Osteocyte (in vitro differentiated cells): ENCODE measurements at places on chromosomes 5 and 9. TPM values are rescaled to one million over a fixed set of nuclear protein-coding genes. Genes with fewer than 3 reads are reported as not detected.

DNA sequence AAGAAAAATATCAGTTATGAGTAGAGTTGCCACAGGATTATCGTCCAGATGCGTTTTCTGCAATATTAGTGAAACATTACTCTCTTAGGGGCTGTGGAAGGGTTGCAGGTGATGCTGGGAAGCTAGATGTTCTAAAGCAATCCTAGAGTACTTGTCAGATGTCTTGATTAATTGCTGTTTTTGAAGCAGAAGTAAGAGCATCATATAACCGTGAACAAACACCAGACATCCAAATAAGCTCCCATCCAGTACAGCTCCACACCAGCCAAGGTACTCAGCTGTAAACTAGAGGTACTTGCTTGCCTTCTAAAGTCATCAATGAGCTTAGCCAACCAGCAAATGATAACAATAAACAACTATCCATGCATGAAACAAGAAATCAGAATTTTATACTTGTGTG is 131.1 kb downstream of the ST8SIA4 start:
- no peak for DNase-seq

DNA sequence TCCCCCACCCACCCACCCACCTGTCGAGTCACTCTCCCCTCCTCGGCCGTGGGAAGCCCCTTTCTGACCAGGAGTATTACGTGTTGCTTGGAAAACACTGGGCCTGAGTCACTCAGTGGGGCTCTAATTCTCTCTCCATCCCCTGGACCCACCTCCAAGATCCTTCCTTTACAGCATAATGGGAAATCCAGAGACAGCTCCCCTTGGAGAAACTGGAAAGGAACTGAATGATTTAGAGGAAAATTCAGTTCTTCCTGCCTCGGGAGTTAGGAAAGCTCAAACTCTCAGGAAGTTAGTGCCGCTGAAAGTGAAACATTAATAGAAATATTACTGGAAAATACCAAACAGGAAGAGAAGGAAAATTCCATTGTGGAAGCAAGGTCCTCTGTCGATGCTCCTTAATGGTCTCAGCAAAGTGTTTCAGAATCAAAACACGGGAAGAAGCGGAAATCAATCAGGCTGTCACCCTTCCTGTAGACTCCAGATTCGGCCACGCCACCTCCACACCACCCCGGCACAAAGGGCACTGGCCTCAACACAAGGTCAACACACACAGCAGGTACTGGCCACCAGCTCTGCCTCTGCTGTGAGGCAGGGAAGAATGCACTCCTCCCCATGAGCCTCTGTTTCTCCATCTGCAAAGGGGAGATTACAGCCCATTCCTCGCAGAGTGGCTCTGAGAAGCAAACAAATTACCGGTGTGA is 9.6 kb downstream of the SHB start:
- DNase-seq, result no peak

DNA sequence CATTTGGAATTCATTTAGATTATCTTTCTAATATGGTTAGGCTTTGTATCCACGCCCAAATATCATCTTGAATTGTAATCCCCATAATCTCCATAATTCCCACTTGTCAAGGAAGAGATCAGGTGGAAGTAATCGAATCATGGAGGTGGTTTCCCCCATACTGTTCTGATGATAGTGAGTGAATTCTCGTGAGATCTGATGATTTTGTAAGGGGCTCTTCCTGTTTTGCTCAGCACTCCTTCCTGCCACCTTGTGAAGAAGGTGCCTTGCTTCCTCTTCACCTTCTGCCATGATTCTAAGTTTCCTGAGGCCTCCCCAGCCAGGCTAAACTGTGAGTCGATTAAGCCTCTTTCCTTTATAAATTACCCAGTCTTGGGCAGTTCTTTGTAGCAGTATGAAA is 527.5 kb upstream of the ARRDC3 start:
- DNase-seq, result no peak

DNA sequence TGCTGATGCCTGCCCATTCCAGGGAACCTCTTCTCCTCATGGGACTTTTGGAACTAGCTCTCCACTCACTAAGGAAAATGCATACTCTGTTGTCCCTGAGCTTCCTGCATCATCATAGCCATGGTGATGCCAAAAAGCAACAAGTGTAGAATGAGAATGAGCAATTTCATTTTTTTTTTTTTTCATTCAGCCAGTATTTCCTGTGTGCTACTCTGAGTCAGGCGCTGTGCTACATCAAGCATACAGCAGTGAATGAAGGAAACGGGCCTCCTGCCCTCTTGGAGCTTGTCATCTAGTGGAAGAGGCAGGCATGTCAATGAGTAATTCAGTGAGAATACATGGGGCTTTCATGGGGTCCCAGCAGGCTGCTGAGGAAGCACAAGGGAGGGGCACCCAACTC is 483.1 kb downstream of the BNC2 start:
- DNase-seq, result no peak

DNA sequence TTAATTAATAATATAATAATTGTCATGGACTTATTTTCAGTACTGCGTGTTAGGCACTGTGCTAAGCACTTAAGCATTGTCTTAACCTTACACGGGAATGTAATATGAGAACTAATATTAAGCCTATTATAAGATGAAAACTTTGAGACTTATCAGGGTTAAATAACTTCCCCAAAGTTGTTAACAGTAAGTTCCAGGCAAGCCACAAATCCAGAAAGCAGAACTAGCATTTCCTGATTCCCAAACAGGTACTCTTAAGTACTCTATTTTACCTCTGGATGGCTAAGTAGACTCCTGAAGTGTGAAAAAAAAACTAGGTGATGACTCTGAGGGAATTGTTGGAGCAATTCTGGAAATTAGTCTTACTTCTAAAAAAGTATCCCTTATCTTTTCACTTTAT is 23.8 kb downstream of the GABRG2 start:
- no peak for DNase-seq

DNA sequence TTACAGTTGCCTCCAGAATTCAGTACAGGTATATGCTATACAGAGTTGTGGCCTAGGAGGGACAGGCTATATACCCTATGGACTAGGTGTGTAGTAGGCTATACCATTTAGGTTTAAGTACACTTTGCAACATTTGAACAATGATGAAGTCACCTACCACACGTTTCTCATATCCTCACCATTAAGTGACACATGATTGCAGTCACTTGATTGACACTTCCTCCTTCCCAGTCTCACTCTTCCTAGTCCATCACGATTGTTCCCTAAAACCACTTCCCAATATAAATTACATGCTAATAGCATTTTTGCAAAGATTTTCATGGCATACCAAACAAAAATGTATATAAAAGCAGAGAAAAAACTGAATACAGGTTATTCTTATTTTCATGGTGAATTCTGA is 312.2 kb downstream of the EPB41L4A start:
- DNase-seq, result no peak

DNA sequence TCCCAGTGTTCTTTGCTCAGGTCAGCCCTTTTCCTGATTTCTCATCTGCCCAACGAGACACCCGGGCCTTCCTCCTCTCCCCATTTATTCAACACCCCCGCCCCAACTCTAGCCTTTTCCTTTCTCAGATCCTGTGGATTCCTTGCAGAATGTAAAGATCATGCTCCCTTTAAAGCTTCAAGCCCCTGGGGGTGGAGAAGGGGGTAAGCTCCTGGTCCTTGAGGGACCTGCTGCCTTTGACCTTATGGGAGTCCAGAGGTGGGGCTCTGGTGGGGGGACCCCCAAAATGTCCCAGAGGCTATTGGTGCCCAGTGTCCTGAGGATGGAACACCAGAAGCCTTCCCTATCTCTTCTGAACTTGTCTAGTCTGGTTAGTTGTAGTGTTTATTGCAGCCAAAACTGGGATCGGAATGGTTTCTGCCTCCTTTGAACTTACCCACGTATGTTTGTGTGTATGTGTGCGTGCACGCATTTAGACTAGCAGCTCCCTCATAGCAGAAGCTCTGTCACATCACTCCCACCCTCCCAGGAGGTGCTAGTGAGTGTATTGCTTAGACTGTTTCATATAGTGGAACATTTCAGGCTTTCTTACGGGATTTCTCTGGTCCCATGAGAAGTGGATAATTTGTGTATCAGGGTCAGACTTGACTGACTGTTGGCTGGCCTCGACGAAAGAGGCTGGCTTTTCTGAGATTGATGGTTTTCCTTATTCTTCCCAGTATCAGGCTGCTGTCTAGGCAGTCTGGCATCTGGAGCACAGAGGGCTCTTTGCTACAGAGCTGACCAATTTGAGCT is 1.1 kb downstream of the GALNT10 start:
- DNase-seq, result no peak

- no peak for DNase-seq
Measured at GRCh38 chr5:40601198-40601868, 78.4 kb upstream of the PTGER4 start.

DNA sequence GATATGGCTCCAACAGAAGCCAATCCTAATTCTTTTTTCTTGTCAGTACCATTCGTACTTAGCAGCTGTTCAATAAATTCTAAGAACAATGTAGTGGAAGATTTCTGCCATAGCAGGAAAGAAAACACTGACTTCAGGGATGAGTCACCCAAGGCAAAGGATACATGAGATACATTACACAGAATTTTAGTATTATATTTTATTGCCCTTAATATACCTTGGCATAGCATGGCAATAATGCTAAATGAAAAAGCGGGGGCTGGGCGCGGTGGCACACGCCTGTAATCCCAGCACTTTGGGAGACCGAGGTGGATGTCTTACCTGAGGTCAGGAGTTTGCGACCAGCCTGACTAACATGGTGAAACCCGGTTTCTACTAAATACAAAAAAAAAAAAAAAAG is 619.1 kb upstream of the DAB2 start:
- DNase-seq, result no peak

DNA sequence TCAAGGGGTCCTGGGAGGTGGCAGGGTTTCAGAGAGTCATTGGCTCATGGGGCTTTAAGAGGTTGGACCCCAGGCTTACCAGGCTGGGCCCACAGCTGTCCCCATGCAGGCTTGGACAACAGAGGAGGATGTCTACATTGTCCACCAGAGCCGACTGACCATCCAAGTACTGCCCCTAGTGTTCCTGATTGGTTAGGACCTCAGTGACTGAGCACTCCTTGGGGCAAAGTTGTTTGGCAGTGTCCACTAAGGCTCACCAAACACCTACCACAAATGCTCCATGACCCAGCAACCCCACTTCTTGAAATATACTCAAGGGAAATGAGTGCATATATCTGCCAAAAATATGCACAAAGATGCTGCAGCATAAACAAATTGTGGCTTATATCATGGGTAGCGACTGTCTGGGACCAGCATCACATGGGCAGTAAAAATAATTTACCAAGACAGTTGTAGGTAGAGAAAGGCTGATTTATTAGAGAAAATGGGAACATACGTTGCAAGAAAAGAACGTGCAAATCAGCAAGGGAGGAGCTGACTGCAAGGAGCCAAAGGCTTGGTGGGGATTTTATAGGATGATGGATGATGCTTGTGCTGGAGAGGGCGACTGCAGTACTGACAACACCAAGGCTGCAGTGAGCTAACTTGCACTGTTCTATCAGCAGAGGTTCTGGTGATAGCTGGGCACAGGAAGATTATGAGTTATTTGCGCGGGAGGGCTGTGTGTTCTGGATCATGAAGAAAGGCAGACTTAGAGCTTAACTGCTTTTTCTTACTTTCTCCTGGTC is 265.2 kb downstream of the GADD45G start:
- no peak for DNase-seq

GRCh38 chr9:13410566-13411031 is 131.1 kb upstream of the MPDZ start:
- no peak for DNase-seq

GRCh38 chr5:136066661-136067271 is 38.0 kb downstream of the TGFBI start:
- DNase-seq, result no peak

GRCh38 chr5:56279979-56280378 is 46.8 kb upstream of the ANKRD55 start:
- no peak for DNase-seq

- no peak for DNase-seq
Measured at GRCh38 chr5:173800340-173800739, 87.8 kb upstream of the CPEB4 start.

GRCh38 chr9:4086119-4087090 is 213.5 kb downstream of the GLIS3 start:
- DNase-seq, result no peak

GRCh38 chr5:124034083-124034700 is 522.2 kb downstream of the CSNK1G3 start:
- DNase-seq, result no peak

- DNase-seq, result no peak
Measured at GRCh38 chr5:106172681-106173532, 1497.8 kb downstream of the EFNA5 start.

DNA sequence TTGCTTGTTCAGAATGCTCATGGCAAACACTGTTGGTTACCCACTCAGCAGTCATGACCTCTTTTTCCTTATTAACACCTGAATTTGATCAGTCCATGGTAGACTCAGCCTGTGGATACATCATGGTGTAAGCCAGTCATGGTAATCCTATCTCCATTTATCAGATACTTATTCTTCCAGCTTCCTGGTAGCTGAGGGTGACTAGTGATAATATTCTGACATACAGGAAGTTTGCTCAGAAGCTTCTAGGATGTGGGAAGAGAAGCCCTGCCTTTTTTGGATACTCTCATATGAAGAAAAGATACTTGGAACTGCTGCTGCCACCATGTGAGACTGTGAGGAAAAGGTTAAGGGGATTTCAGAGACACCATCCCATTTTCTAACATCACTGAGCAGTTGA is 7.3 kb downstream of the GDA start:
- no peak for DNase-seq

GRCh38 chr9:109117856-109118807 is 1.6 kb downstream of the TMEM245 start:
- no peak for DNase-seq

- no peak for DNase-seq
Measured at GRCh38 chr5:19917588-19918122, 70.3 kb downstream of the CDH18 start.

- no peak for DNase-seq
Measured at GRCh38 chr5:123964884-123965283, 452.9 kb downstream of the CSNK1G3 start.

- no peak for DNase-seq
Measured at GRCh38 chr5:123047706-123048105, 11.2 kb upstream of the PPIC start.

DNA sequence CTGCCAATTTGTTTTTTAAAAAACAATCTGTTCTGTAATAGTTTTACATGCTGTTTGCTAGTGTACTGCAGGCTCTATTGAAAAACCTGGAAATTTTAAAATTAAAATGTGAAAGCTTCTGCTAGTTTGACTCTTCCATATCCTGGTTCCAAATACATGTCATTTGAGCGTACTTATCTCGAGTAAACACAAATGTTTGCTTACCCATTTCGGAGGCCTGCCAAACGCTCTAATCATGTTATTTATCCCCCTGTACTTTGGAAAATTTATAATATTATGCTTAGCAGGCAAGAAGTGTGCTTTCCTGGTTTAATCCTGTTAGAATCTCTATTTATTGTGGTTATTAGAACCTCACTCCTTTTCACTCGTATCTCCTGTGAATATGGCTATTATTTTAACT is 476.8 kb upstream of the CYLC2 start:
- no peak for DNase-seq

- DNase-seq, result no peak
Measured at GRCh38 chr5:133993185-133993936, 11.4 kb downstream of the VDAC1 start.

The OR1J2 gene
- not detected in 2 replicates for total RNA-seq

The FNBP1 gene
- 62.2 and 63.0 TPM in 2 replicates for total RNA-seq

The PCDHGA11 gene
- total RNA-seq, result 1.9 and 2.2 TPM in 2 replicates

The C5orf58 gene
- not detected in 2 replicates for total RNA-seq

The PCDHGC5 gene
- 1.4 and 1.9 TPM in 2 replicates for total RNA-seq

The HACD4 gene
- total RNA-seq, result 2.4 TPM in 2 replicates

The HRH2 gene
- not detected in 2 replicates for total RNA-seq

The FOXD4 gene
- 0.24 and 0.43 TPM in 2 replicates for total RNA-seq

The ATG10 gene
- 7.8 and 8.3 TPM in 2 replicates for total RNA-seq

The FBP1 gene
- total RNA-seq, result not detected in 2 replicates

The BSPRY gene
- total RNA-seq, result not detected in 2 replicates

The LPAR1 gene
- 119 and 120 TPM in 2 replicates for total RNA-seq

The TYRP1 gene
- not detected in 2 replicates for total RNA-seq

The TPPP gene
- total RNA-seq, result 0.13 and 0.16 TPM in 2 replicates

The IFNA2 gene
- not detected in 2 replicates for total RNA-seq
